Hindlimb muscle (tissue), 1 donor: ENCODE measurements at places on chromosomes 2 and 18. TPM values are rescaled to one million over a fixed set of nuclear protein-coding genes. Genes with fewer than 3 reads are reported as not detected.

DNA sequence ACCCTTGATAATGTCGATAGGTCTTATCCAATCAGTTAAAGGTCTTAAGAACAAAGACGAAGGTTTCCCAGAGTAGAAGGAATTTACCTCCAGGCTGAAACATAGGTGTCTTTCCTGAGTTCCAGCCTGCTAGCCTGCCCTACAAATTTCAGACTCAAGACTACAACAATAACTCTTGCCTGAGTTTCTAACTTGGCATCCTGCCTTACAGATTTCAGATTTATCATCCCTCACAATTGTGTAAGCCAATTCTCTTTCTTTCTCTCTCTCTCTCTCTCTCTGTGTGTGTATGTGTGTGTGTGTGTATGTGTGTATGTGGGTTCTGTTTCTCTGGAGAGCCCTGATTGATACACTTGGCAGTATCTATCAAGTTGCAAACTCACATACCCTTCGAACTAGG is 37.2 kb upstream of the B4GALT6 start:
- DNase-seq: no peak

GRCh38 chr2:29742656-29743055 is 178.7 kb downstream of the ALK start:
- no peak for DNase-seq

- DNase-seq: no peak
These were observed 113.3 kb downstream of the SMAD2 start for GRCh38 chr18:47817017-47817794.

DNA sequence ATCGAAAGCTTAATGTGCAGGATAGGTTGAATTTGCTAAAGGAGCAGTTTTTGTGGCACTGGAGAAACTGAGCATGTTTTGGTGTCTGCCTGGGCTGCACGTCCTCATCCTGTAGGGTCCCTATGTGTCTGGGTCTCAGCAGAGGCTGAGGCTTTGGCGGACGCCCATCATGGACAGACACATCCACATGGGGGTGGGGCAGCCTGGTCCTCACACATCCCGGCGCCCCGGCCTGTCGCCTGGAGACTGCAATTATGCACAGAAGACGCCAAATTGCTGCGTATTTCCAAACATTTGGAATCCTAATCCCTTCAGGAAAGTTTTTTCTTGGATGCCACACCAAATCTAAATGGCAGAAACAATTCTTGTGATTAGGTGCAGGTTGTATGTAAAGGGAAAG is 128.2 kb upstream of the TWIST2 start:
- DNase-seq: no peak

GRCh38 chr2:191415858-191416257 is 170.7 kb downstream of the MYO1B start:
- DNase-seq: no peak

DNA sequence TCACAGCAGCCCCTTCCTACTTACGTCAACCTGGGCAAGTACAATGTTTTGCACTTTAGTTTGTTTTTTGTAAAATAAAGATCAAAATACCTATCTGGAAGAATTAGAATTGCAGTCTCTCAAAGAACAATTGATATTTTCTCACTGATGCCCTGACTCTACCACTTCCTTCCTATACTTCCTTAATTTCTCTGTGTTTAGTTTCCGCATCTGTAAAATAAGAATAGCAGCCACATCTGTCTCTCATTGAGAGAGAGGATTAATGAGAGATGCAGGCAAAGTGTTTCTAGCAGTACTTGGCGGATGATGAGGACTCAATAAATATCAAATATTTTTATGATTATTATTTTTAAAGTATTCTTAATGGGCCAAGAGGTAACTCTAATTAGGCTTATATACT is 122.6 kb upstream of the PIEZO2 start:
- DNase-seq: no peak

DNA sequence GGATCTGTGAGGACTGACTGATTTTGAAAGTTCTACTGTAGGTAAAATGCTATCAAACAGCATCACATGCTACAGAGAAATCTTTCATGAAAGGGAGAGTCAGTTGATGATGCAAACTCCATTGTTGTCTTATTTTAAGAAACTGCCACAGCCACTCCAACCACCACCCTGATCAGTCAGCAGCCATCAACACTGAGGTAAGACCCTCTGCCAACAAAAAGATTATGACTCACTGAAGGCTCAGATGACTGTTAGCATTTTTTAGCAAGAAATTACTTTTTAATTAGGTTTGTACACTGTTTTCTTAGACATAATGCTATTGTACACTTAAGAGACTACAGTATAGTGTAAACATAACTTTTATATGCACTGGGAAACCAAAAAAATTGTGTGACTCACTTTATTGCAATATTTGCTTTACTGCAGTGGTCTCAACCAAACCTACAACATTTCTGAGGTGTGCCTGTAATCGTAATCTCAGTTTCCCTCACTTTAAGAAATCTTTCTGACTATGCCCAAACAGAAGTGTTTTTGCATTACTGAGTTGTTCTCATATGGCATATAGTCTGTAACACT is 42.8 kb downstream of the METTL8 start:
- no peak for DNase-seq

- DNase-seq: no peak
These were observed 450.1 kb downstream of the ANKRD30B start for GRCh38 chr18:15198116-15198389.

DNA sequence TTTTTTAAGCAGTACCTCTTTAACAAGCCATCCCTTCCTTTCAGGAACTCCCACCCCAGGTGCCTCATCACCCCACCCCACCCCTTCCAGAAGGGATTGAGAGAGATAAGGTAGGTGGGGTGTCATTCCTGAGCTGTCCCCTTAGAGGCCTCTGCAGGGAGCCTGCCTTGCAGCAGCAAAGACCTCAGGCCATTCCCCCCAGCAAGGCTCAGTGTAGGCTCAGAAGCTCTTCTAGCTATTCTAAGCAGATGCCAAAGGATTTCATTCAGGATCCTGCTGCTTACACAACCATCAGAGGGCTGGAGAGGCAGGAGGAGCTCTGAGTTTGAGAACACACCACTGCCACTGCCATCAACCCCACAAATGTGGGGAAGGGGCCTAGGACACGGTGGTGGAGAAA is 5.8 kb upstream of the FIGLA start:
- DNase-seq: no peak

- DNase-seq: no peak
These were observed 127.2 kb downstream of the FAM161A start for GRCh38 chr2:61726456-61727209.

- DNase-seq: no peak
These were observed 10.9 kb downstream of the LIPG start for GRCh38 chr18:49572611-49573345.

DNA sequence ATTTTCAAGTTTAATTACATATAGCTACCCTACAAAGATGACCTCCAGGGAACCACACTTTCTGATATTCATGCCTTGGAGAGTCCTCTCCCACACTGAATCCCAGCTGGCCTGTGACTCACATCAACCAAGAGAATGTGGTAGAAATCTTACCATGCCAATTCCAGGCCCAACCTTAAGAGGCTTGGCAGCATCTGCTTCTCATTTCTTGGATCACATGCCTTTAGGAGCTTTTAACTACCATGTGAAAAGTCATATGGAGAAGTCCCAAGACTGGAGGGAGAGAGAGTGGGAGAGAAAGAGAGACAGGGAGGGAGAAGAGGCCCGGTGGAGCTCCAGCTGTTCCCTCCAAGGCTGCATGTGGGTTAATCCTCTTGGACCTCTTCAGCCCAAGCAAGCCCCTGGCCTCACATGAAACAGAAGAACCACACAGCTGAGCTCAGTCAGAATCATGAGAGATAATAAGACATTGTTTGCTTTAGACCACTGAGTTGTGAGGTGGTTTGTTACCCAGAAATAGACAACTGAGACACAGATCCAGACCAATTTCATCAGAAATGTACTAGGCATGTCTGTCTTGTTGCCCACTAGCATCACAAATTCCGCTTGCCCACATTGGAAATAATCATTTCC is 190.7 kb downstream of the MTCL1 start:
- DNase-seq: no peak

GRCh38 chr2:33342171-33342570 is 134.3 kb upstream of the RASGRP3 start:
- DNase-seq: no peak

DNA sequence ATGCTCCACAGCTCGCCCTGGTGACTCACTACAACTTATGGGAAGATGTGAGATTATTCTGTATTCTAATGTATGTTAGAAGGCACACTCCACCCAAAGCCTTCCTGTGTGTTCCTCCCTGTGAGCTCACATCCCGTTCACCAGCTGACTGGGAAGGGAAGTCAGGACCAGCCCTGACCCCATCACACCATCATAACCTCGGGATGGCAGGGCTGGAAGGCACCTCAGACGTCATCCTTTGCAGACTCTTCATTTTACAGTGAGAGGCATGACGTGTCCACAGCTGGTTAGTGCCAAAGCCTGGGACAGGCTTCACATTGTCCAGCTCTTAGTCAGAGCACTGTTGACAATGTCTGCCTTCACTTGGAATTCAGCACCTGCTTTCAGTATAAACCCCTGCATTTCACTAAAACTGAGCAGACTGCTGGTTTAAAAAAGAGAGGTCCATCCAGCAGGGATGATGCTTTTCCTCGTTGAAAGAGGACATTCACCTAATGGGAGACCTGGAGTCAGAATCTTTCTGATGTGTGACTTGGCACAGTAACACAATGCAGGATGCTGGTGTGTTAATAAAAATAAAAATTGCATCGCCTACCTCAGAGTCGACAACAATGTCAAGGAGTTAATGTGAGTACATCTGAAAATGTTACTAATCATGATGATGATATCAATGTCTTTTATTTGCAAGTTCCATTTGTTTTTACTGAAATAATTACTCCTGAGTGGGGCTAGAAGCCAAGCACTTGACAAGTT is 418.0 kb upstream of the TNP1 start:
- DNase-seq: no peak

DNA sequence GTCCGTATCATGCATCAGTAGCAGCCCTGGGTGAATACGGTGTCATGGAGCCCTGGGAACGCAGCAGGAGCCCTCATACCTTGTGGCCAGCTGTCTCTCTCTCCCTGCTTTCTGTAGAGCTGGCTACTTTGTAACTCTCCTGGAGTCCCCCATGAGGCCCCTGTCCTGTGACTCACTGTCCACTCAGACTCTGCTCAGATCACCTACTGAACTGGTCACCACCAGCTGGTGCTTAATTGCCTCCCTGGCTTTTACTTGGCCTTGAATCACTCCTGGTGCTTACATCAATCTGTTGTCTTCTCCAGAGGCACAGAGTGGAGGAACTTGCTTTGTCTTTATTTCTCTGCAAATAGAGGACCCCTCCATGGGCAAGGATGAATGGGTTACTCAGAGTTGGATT is 172.7 kb downstream of the HRH4 start:
- DNase-seq: no peak

GRCh38 chr2:134457353-134457752 is 203.5 kb downstream of the MGAT5 start:
- no peak for DNase-seq

Gene C2orf66
- 0.23 TPM for polyA plus RNA-seq

Gene KLHL14
- polyA plus RNA-seq: 0.06 TPM

Gene FAP
- polyA plus RNA-seq: 49.7 TPM

Gene SPEG
- 208 TPM for polyA plus RNA-seq

Gene SEH1L
- polyA plus RNA-seq: 29.9 TPM

Gene TNFAIP6
- polyA plus RNA-seq: 9.0 TPM

Gene DSEL
- polyA plus RNA-seq: 9.0 TPM

Gene SAG
- polyA plus RNA-seq: 0.22 TPM

Gene NPHP1
- polyA plus RNA-seq: 5.1 TPM

Gene CETN1
- not detected for polyA plus RNA-seq

Gene FKBP1B
- 2.5 TPM for polyA plus RNA-seq

Gene CLEC4F
- 0.36 TPM for polyA plus RNA-seq

Gene ACTG2
- polyA plus RNA-seq: 5.3 TPM

Gene MATN3
- 1.1 TPM for polyA plus RNA-seq

Gene AKAIN1
- not detected for polyA plus RNA-seq

Gene HOXD10
- 0.10 TPM for polyA plus RNA-seq

Gene PRPF40A
- polyA plus RNA-seq: 68.6 TPM
